ENCODE measurements at places on chromosomes 5 and 9.

- DNase-seq: peak; percentile 8
Observed at GRCh38 chr9:751137-752051, 90.1 kb upstream of the DMRT1 start.

DNA sequence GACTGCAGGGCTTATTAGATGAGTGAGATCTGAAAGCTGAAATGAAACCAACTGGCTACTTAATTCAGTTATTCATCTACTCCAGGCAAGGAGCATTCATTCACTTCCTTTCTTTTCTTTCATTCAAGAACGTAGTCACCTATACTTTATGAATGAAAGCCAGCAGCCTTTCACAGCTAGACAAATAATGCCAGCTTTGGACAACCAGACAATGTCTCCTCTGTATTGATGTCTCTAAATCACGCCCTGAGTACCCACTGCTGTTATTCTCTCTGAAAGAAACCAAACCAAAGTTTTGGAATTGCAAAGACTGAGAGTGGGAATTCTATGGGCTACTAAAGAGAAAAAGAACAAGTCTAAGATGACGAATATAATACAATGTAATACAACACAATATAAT, 121.2 kb upstream of the PTPN3 start:
- DNase-seq: no peak

GRCh38 chr5:161233553-161233952, 313.0 kb downstream of the GABRB2 start:
- no peak for DNase-seq

GRCh38 chr5:135710045-135710675, 124.3 kb upstream of the SLC25A48 start:
- no peak for DNase-seq

- DNase-seq: no peak
Observed at GRCh38 chr5:150487199-150488061, 20.5 kb upstream of the NDST1 start.

DNA sequence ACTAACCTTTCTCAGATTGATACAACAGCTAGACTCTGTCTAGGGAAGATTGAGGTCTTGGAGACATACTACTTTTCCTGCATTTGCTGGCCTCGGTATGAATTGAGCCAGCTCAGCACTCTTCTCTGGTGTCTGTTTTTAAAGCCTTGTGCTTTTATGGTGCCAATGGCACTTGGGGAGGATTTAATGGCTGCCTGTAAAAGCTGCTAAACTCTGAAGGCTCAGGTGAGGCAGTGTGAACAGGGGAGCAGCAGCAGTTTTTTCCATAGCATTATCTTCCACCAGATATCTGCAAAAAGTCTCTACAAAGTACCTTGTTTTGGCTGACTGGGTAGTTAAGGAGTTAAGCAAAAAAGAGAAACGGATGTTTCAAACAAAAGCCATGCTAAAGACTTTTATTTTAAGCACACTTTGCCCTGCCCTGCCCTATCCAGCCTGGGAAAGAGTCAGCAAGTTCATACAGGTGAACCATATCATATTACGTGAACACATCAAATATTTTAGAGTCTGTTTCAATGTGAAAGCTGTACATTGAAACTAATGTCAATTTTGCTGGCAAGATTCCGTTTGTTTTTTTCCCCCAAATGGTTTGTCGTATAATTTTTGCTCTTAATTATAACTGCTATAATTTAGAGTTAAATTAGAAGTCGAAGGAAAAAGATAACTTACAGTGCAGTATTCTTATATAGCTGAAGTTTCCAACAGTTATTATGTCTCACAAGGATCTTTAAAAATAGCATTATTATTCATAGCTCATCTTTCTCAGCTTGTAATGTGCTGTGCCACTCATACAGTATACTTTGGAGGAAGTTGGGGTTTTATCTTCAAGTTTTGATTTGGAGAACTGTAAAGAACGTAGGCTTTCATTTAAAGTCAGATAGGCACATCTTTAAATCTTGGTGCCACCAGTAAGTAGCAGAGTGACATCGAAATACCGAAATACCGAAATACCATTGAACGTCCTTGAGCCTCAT, 424.1 kb upstream of the CD180 start:
- DNase-seq: no peak

DNA sequence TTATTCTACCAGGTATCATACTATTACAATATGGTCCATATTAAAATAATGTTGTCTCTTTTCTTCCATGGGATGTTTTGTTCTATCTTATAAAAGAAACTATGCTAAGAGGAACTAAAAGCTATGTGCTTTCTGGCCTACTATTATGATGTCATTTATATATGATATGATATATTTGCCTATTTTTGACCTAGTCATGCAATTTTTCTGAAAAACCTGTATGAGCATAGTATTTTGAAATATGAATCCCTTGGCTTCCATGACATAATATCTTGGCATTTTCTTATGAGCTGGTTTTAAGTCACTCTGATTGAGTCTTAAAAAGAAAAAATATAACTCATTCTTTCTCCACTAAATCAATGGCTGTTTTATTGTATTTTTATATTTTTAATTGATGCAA, 60.7 kb downstream of the MAN2A1 start:
- DNase-seq: no peak

DNA sequence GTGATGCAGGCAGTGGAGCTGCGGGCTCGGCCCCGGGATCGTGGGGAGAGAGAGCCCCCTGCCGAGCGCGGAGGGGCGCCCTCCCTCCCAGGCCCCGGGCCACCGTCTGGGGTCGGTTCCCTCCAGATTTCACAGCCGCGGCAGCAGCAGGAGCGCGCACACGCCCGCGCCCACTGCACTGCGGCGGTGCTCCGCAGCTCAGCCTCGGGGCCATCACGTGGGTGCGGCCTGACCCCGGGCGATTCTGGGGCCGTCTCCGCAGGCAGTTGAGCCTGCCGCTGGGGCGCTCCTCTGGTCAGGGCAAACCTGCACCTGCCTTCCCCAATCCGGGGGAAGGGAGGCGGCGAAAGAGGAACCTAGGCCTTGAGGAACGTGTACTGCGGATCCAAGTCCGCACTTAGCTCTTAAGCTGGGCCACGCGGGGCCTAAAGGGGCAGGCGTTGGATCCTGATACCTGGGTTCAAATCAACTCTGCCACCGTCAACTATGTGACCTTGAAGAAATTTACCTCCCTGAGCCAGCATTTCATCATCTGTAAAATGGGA, 9.4 kb upstream of the DELE1 start:
- DNase-seq: peak; percentile 9
